ENCODE measurements at places on chromosomes 16 and 17. TPM values are rescaled to one million over a fixed set of nuclear protein-coding genes. Genes with fewer than 3 reads are reported as not detected.

Gene TBC1D16
- total RNA-seq: 11.9 TPM

Gene COASY
- 24.5 TPM for total RNA-seq

Gene GJD3
- 0.50 TPM for total RNA-seq

Gene TBC1D3B
- total RNA-seq: 1.1 TPM

Gene CTRB1
- 0.59 TPM for total RNA-seq

Gene ALOX15
- total RNA-seq: 1,789 TPM

Gene SKAP1
- 0.98 TPM for total RNA-seq

Gene TAC4
- total RNA-seq: 1.0 TPM

Gene GAS2L2
- 0.27 TPM for total RNA-seq

Gene GLIS2
- total RNA-seq: 6.2 TPM

Gene HP
- total RNA-seq: 2.5 TPM

Gene CHST4
- 0.70 TPM for total RNA-seq

Gene CCDC78
- 26.1 TPM for total RNA-seq

Gene SEPTIN12
- not detected for total RNA-seq

Gene ALDH3A1
- 2.4 TPM for total RNA-seq

Gene MBTPS1
- total RNA-seq: 49.2 TPM

Gene C17orf78
- 0.81 TPM for total RNA-seq

Gene MT2A
- total RNA-seq: 98.0 TPM

Gene MXRA7
- total RNA-seq: 110 TPM
